Stimulated activated CD8-positive, alpha-beta memory T cell treated with anti-CD3 and anti-CD28 coated beads, Interleukin-15, amount 100 ng/mL, for 24 hours (primary cell): ENCODE measurements at places on chromosomes 5 and 9.

GRCh38 chr5:122736086-122736845 is 38.6 kb upstream of the SNX2 start:
- no peak for DNase-seq

DNA sequence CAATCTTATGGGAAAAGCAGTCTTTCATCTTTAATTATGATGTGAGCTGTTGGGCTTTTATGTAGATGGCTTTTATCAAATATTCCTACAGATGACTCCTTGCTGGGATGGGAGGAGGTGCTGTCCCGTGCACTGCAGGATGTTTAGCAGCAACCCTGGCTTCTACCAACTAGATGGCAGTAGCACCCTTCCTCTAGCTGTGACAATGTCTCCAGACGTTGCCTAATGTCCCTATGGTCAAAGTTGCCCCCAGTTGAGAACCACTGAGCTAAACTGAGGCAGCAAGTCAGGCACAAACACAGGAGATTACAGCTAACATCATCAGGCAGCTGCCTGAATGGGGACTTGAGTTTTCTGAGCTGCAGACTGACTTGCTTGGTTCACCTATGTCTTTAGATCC is 401.9 kb upstream of the PDE4D start:
- DNase-seq: no peak

DNA sequence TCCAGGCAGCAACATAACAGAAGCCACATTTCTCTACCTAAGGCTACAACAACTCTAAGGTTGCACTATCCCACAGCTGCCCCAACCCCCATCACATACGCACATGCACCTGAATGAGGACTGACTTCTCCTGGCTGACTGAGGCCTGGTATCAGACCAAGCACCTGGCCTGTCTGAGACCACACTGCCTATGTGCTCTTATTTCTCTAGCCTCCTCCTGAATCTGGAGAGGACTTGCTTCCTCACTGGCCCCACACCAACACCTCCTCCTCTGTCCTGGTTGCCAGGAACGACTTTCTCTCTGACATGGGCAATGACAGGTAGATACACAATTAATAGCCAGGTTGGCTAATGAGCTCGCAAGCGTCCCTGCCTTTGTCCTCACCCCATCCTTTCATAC is 14.9 kb upstream of the VDAC1 start:
- no peak for DNase-seq

DNA sequence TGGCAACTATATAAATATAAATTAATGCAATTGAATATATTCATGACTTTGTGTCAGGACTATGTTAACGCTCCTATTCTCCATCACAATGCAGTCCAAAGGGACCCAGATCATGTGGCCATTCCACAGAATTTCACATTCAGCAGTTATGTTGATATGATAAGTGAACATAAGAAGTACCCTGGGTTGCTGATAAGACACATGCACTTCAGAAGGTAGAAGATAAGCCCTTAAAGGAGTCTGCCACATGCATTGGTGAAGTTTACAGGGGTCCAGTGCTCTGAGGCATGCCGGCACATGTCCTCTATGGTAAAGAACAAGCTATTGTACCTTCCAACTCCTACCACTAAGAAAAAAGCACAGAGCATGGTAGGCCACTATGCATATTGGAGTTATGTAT is 76.4 kb downstream of the PHAX start:
- DNase-seq: no peak

DNA sequence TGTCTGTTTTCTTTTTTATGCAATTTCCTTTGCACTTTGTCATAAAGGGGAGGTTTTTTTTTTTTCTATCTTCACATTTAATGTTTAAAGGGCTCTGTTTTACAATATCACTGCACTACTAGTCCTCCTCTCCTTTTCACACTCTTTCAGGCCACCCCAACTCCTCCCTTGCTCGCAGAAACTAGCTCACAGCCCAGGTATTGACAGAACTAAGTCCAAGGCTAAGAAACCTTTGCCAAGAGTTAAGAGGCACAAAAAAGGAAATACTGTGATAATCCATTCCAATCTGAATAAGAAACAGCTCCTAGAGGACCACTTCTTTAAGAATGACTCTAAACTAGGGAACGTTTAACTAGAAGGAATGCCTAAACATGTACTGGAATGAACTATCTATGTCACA is 1.1 kb upstream of the FGF10 start:
- no peak for DNase-seq

DNA sequence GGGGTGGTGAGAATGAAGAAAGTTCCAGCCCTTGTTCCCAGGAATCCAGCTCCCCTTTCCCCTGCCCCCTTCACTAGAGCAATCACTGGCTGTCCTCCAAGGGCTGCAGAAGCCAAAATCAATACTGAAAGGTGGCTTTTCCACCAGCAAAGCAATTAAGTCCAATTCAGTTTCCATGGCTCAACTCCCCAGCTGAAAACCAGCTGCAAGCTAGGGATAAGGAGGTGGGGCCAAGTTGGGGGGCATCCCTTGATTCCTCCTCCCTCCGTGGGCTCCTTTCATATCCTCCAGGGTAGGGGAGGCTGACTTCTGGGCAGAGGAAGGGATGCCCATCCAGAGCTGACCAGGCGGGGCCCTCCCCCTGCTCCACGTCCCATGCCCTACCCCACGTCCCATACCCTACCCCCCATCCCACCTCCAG is 22.7 kb downstream of the CAMK2A start:
- no peak for DNase-seq

- DNase-seq: no peak
These were observed 80.2 kb upstream of the DMRT1 start for GRCh38 chr9:761176-761792.

DNA sequence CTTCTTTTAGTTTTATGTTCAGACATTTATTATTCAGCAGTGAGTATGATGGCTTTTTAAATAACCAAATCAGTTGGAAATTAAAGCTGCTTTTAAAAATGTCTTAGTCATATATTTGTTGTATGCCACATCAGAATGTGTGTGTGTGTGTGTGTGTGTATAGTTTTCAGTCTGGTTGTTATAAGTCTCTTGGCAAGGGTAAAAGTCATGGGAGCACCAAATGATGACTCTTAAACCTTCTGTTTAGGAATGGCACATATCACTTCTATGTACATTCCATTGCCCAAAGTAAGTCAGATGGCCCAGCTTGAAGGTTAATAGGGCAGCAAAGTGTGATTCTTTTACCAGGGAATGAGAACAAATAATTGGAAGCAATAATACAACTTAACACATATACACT is 135.9 kb downstream of the RNF180 start:
- no peak for DNase-seq

DNA sequence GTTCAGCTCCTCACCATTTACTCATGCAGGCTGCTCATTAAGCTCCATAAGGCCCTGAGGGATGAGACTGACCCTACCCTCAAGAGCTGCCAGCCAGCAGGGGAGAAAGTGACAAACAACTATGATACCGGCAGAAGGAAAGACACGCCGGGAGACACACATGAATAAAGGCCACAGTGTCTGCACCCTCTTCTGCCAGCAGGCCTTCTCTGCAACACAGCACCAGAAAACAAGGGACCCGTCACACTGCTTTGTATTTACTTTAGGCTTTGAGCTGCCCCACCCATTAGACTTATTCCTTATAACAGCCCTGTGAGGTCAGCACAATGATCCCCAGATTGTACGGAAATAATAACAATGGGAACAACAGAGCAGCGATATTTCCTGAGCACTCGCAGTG is 7.2 kb downstream of the GABBR2 start:
- DNase-seq: no peak

DNA sequence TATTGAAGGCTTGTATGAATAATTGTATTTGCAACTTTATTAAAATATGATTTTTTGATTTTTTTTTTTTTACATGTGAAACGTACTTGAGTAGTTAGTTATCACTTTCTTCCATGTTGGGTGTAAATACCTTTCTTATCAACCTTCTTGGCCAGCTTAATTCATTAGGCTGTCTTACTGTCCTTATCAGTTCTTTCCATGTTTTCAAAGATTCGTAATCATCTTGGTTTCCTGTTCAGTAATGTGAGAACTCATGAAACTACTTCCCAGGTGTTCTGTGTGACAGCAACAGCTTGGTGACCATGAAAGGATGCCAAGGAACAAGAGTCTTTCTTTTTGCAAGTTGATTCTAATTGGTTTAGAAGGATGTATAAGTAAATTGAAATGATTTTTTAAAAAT is 100.0 kb downstream of the ADGRV1 start:
- no peak for DNase-seq

- no peak for DNase-seq
These were observed 173.5 kb downstream of the TRIM32 start for GRCh38 chr9:116860509-116861120.

DNA sequence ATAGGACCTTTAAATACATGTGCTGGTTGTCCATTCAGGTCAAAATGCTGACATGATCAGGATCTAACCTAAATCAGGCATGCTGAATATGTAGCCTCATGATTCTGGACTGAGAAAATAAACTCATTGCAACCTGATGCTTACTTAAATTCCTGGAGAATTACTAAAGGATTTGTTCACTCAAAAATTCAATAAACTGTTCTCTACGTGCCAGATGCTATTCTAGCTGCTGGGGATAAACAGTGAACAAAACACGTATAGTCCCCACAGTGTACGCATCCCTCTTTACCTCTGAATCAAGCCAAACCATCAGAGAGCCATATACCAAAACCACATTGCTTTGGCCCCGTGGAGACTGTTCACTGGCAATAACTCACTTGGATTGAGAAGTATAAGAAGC is 6.1 kb downstream of the SCAI start:
- DNase-seq: no peak

DNA sequence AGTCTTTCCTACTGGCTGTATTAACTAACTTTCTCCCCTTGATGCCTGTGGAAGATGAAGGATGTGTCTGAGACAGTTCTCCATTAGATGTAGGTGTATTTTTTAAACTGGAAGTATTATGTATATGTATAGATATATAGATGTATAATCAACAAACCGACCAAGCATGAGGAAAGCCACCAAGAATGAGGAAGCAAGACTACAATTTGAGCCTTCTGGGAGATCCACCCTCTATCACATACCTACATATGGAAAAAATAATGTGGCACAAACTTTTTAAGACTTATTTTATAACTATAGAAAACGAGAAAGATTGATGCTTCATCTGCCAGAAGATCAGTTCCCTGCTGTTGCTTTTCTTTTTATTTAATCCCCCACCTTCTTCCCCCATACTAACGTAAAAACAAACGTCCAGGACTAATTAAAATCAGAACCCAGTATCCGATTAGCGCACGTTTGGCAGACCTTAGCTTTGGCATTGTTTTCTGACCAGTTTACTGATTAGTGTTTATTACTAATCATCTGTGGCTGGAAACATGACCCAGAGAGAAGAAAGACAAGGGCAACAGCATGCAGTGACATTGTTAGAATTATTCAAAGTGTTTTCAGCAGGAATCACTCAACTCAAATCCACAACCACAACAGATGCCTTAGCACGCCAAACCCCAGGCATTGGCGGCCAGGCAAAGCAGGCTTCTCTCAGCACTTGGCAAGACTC is 490.2 kb downstream of the EBF1 start:
- DNase-seq: no peak

DNA sequence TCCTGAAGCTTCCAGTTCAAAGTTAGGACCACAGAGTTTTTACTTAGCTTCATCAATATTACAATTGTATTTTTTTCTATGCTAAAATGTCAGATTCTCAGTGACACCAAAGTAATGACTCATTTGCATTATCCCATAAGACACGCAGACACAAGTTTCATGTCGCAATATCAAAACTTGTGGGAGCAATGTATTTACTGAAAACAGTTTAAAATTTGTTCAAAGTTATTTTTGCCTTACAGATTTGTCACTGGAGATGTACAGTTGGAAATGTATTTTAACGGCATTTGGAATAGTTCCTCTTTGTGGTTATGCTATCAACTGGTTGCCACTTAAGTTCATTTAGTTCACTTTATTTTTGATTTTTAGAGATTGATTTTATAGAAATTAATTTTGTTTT is 36.2 kb upstream of the DAP start:
- DNase-seq: no peak

DNA sequence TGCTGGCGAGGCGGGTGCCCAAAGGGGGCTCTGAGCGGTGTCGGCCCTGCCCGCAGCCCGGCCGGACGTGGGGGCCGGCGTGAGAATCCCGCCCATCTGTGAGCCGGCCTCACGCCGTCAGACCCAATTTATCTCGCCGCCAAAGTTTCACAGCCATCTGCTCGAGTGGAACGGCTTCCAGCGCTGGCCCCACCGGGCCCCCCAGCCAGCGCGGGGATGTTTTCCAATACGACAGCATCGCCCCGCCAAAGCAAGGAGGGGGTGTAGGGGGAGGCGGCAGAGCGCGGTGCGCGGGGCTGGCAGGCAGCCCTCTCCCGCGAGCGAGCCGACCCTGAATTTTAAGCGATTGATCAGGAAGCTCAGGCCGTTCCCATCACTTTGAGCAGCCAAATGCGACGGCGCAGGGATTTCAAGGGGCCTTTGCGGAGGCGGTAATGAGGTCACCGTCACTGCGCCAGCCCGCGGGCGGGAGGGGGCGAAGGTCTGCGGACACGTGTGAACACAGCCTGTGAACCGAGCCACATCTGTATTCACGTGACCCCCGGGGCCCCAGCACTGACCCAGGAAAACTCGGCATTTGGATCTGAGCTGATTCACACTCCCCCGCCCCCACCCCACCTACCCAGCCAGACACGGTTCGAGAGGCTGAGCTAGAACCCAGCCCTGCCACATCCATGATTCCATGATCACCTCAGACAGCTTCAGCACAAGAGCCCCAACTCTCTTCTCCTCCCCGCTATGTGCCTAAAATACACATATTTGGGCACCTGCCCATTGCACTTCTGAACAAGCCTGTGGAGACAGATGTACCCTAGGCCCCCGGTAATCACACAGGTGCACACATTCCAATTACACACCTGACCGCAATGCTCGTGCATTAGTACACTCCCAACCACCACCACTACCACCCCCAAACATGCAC is 47.8 kb upstream of the PSD2 start:
- DNase-seq: no peak

GRCh38 chr5:5605170-5605764 is 182.8 kb downstream of the ICE1 start:
- no peak for DNase-seq

DNA sequence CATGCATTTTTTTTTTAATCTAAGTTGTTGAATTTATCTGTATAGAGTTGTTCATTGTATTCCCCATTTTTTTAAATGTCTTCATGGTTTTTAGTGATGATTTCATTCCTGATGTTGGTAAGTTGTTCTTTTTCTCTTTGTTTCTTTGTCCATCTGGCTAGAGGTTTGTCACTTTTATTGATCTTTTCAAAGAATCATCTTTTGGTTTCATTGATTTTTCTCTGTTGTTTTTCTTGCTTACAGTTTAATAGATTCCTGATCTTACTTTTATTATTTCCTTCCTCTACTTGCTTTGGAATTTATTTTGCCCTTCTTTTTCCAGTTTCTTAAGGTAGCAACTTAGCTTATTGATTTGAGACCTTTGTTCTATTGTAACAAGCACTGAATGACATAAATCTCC is 114.2 kb downstream of the AOPEP start:
- no peak for DNase-seq
